ENCODE measurements at places on chromosomes 3 and 15. TPM values are rescaled to one million over a fixed set of nuclear protein-coding genes. Genes with fewer than 3 reads are reported as not detected.

Gene GREM1
- not detected for total RNA-seq

- no peaks in the 10 kb centered on the region for H3K4me1 ChIP-seq
- no peaks in the 10 kb centered on the region for H3K27me3 ChIP-seq
- no peak for DNase-seq
- H3K4me3 ChIP-seq: no peak overlapping the region
Measured at GRCh38 chr3:174951034-174951433, 91.9 kb downstream of the NAALADL2 start.

- no peaks in the 10 kb centered on the region for H3K36me3 ChIP-seq
- H3K27ac ChIP-seq: no peak overlapping the region
- H3K4me1 ChIP-seq: no peaks in the 10 kb centered on the region
Measured at GRCh38 chr3:101091489-101091888, 98.3 kb upstream of the ABI3BP start.

GRCh38 chr3:65636326-65636725, 402.4 kb downstream of the MAGI1 start:
- no peak for DNase-seq
- H3K27ac ChIP-seq: no peak overlapping the region
- no peaks in the 10 kb centered on the region for H3K36me3 ChIP-seq
- H3K27me3 ChIP-seq: no peaks in the 10 kb centered on the region
- no peak overlapping the region for H3K4me3 ChIP-seq

Gene DUOXA1
- total RNA-seq: 0.23 TPM

All from CD4-positive, alpha-beta memory T cell (primary cell).